GM03348 (cell line): ENCODE measurements at places on chromosomes 4 and X.
A peak's percentile ranks its signal among the peaks of the same experiment; 100 is the strongest.

DNA sequence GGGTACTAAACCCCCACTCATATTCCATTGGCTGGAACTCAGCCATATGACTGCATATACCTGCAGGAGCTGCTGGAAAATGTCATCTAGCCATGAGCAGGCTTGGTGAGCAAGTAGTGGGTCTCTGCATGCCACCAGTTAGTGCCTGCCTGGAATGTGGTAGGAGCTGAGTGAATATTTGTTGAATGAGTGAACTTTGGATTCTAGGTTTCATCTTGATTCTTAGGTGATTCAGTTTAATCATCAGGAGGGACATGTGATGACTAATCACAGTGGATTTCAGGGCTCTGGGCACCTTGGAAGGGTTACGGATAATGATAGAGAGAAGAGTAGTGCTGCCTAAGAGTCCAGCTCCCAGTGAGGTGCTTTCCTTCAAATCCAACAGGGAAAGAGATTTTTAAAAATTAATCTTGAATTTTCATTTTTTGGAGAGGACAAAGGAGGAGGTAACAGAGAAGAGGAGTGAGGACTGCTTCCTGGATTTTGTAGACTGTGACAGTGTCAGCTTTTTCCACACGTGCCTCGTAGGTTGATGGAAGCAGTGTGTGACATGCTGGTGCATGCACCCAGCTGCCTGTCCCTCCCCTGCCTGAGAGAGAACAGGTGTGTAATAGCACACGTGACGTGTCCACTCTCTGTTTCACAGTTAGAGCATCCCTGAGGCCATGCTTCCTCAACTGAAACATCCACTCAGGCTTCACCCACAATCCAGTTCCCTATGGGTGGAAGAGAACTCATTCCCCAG lies 30.4 kb downstream of the NHS start:
- DNase-seq, result peak; percentile 25

DNA sequence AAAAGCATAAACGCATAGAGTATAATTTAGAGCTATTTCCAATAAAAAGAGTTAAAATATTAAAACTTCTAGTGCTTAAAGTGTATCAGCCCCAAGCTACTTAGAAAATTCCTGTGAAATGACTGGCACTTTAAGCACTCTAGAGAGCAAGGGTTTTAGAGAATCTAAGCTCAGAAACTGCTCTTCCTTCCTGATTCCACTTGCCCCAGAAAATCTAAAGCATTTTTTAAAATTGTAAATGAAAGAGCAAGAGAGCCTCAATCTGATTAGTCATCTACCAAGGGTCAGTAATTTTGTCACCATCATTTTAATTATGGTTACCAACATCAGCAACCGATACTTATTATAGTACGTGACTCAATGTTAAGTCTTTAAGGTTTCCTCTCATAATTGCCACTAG lies 25.0 kb downstream of the CTPS2 start:
- DNase-seq, result peak; percentile 22

DNA sequence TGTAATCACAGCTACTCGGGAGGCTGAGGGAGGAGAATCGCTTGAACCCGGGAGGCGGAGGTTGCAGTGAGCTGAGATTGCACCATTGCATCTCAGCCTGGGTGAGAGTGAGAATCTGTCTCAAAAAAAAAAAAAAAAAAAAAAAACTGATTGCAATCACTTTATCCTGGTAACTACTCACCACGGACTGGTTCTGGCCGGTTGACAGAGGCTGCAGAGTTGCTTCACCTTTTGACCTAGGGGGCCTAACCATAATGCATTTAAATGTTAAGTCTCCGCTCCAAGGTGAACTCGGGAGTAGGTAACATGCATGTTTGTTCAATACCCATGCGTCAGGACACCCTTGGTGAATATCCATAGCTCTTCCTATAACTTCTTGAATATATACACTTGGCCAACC lies 1.8 kb downstream of the PPP2R3B start:
- DNase-seq, result no peak

DNA sequence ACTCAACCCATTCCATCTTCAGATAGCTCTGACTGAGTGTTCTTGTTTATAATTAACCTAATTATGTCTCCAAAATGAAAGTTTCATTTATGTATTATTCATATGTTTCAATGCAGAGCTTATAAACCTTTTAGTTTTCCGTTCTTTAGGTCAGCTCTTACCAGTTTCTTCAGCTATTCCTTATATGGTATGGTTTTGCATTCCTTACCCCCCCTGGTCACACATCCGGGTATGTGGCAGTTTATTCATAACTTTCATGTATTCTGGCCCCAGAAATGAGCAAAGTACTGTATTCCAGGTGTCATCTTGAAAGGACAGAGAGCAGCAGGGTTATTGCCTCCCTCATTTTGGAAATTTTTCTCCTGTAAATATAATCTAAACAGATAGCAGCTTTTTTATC lies 16.8 kb upstream of the IGSF1 start:
- DNase-seq, result no peak

DNA sequence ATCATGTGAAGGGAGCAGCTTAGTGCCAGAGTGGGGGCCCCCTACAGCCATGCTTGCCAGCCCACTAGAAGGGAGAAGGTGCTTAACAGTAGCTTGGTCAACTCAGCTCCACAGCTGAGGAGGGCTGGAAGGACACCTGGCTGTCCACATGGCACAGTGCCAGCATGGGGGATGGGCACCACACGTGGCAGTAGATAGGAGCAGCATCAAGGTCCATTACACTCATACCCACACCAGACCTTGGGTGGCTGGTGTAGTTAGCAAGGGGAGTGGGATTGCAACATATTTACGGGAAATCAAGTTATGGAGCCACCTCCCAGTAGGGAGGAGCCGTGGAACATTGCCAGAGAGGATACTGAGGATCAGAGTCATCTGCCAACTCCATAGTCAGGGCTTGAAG lies 37.9 kb upstream of the SLC4A4 start:
- no peak for DNase-seq

DNA sequence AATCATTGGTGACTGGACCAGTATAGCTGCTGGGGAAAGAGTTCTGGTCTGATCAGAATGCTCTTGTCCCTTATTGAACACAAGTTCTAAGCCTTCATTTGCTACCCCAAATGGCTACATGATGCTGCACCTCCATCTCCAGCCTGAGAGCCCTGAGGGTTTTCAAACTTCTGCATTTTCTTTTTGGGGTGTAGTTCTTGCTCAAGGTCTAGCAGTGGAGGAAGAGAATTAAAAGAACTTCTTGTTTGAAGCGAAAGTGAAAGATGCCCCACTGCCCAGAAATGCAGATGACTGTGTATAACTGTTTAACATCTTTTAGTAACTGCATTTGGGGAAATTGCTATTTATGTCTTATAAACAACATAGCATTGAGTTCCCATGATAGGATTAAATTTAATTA lies 38.5 kb downstream of the LAMTOR3 start:
- DNase-seq, result no peak

DNA sequence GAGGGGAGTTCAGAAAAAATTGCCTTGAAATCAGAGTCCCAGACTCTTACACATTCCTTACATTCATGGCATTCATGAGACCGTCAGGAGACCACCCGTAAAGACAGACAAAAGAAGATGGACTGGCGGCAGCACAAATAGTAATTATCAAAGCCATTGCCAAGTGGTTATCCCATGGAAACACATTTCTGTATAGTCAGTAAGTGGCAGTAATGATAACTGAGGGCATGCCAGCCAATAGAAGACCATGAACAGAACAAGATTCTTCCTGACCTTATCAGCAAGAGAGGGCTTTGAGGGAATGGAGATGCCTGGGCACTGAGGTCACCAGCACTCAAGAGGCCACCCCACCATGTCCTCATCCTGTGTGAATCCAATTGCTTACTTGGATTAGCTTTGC lies 121.7 kb upstream of the HCCS start:
- DNase-seq, result no peak

DNA sequence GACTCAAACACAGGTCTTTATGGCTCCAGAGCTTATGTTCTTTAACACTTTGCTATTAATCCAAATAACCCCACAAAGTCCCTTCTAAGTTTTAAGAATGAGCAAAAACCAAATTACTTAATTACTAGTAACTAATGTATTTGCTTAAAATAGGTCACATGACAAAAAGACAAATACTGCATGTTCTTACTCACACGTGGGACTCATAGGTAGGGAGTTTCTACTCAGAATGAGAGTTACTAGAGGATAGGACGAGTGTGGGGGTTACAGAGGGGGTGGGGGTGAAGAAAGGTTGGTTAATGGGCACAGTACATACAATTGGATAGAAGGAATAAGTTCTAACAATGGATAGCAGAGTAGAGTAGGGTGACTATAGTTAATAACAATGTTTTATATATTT lies 5.8 kb downstream of the RPS6KA3 start:
- DNase-seq, result no peak

GRCh38 chrX:128676651-128677050 lies 624.4 kb upstream of the ACTRT1 start:
- no peak for DNase-seq

DNA sequence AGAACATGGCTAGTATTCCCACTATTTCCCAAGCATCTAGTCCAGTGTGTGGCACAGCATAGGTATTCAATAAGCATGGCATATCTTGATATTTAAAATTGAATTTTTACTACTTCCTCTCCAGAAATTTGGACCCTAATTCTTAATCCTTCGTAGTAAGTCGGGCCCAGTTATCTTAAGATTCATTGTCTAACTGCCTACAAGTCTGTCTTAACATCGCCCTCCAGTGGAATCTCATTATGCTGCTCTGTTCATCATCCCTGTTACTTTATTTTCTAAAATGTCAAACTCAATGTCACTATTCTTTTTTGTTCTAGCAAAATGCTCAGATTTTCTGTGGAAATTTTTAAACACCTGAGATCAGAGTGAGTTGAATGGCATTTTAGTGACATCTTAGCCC lies 606.2 kb downstream of the KLHL13 start:
- no peak for DNase-seq

GRCh38 chrX:139724626-139725025 lies 16.7 kb upstream of the MCF2 start:
- no peak for DNase-seq

DNA sequence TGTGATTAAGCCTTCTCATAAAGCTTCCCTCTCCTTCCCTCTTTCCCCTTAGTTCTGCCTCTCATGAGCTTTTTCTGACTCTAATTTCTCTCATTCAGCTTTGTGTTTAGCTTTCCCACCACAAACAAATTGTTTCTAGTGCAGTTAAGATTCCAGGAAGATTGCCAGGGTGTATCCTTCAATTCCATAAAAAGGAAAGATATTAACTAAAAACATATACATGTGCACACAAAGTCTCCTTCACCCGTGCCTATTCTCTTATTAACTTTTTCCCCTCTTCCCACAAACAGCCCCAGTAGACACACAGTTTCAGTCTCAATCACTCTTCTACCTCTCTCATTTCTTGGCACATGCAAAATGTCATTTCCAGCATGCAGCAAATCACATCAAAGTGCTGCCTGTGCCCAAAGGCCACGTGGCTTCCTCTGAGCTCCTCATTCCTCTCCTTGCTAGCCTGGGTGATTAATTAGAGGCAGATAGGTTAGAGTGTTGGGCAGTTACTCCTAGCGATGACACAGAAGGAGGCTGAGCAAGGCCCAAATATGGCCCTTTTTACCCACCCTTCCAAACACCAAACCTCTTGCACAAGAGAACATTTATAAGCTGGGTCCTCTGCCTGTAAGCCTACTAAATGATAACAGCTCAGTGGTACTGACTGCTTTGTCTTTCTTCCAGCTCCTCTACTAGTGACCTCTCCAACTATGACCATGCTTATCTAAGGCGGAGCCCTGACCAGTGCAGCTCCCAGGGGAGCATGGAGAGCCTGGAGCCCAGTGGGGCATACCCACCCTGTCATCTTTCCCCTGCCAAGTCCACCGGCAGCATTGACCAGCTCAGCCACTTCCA lies 159.6 kb downstream of the SOWAHB start:
- peak; percentile 87 for DNase-seq

- DNase-seq, result no peak
Observed at GRCh38 chr4:62344915-62345314, 1144.8 kb downstream of the ADGRL3 start.

DNA sequence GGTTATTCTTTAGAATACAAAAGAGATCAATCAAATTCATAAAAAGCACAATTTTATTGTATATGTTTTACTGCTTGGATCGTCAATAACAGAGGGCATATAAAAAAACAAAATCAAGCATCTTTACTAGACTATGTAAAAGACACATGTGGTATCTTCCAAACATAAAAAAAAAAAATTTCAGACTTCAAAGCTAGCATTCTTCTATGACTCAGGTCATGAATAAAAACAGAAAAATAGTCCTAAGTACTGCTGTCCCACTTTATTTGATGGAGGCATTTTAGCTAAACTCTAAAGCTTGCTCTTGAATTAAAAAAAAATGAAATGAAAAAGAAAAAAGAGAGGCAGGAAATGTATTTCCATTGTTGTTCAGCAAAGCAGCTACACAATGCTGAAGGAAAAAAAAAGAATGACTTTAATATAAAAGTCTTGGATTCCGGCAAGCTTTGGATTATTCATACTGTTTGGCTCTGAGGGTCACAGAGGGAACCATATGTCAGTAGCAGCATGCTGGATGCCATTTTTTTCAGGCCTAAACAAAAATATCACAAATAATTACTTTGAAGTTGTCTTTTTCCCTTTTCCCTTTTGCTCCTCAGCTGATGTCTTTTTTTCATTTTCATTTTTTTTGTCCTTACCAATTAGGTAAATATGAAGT lies 249.1 kb upstream of the DIAPH2 start:
- no peak for DNase-seq

GRCh38 chr4:176413171-176413570 lies 93.4 kb downstream of the SPCS3 start:
- no peak for DNase-seq

GRCh38 chr4:107148904-107149303 lies 112.8 kb upstream of the DKK2 start:
- DNase-seq, result no peak

DNA sequence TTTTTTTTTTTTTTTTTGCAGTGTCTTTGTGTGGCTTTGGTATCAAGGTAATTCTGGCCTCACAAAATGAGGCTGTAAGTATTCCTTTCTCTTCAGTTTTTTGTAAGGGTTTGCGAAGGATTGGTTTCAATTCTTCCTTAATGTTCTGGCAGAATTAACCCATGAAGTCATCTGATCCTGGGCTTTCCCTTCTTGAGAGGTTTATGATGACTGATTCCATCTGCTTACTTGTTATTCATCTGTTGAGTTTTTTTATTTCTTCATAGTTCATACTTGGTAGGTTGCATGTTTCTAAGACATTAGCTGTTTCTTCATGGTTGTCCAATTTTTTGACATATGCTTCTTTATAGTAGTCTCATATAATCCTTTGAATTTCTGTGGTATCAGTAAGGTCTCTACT lies 181.4 kb upstream of the PDE5A start:
- DNase-seq, result no peak
